ENCODE measurements at places on chromosomes 5 and 9. TPM values are rescaled to one million over a fixed set of nuclear protein-coding genes. Genes with fewer than 3 reads are reported as not detected.

TMEM215 gene
- not detected for polyA plus RNA-seq

TBC1D13 gene
- polyA plus RNA-seq = 25.0 TPM

SPATA6L gene
- 0.60 TPM for polyA plus RNA-seq

PDE6A gene
- polyA plus RNA-seq = not detected

ANKDD1B gene
- polyA plus RNA-seq = 0.24 TPM

C9orf50 gene
- polyA plus RNA-seq = 0.20 TPM

PCDHA5 gene
- not detected for polyA plus RNA-seq

C8G gene
- polyA plus RNA-seq = 0.37 TPM

PCDHB9 gene
- 0.10 TPM for polyA plus RNA-seq

ZNF883 gene
- polyA plus RNA-seq = 0.51 TPM

ABCA2 gene
- 46.0 TPM for polyA plus RNA-seq

- DNase-seq = no peak
Measured at GRCh38 chr9:115616666-115617239, 498.8 kb upstream of the TNC start.

GRCh38 chr5:166786889-166787288, 1504.6 kb upstream of the WWC1 start:
- DNase-seq = no peak

DNA sequence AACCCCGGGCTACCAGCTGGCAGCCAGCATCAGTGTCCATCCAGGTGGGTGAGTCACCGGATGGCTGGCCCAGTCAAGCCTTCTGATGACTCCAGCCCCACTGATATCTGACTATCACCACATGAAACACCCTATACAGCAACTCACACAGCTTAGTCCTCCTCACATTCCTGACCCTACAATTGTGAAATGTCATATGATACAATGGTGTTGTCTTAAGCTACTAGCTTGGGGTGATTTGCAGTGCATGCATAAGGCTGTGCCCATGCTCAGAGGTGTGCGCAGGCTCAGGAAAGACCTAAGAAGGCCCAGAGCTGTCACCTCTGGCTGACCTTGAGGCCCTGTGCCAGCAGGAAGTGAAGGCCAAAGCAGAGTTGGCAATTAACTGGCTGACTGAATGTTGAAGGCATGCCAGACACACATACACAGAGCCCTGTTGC, 21.5 kb upstream of the SEMA4D start:
- DNase-seq = peak; percentile 42

DNA sequence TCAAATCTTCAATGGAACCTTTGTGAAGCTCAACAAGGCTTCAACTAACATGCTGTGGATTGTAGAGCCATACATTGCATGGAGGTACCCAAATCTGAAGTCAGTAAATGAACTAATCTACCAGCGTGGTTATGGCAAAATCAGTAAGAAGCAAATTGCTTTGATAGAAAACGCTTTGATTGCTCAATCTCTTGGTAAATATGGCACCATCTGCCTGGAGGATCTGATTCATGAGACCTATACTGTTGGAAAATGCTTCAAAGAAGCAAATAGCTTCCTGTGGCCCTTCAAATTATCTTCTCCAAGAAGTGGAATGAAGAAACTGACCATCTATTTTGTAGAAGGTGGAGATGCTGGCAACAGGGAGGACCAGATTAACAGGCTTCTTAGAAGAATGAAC, 54.7 kb upstream of the TTC39B start:
- no peak for DNase-seq

DNA sequence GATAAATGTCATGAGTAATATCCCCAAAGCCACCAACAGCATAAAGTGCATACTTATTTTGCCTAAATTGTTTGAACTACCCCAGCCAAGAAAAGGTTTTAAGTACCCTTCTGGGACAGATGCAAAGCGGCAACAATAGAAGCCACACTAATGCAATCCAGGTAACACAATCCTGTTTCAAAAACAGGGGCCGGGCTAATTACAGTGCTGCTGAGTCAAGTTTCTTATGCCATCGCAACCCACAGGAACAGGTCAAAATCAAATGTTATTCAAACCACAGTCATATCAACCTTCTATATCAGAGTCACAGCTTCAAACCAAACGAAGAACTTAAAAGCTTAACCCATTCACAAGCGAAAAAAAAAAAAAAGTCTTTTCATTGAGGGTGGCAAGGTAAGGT, 28.3 kb downstream of the EBF1 start:
- no peak for DNase-seq

- no peak for DNase-seq
Measured at GRCh38 chr9:8673830-8674229, 874.3 kb upstream of the DMAC1 start.

DNA sequence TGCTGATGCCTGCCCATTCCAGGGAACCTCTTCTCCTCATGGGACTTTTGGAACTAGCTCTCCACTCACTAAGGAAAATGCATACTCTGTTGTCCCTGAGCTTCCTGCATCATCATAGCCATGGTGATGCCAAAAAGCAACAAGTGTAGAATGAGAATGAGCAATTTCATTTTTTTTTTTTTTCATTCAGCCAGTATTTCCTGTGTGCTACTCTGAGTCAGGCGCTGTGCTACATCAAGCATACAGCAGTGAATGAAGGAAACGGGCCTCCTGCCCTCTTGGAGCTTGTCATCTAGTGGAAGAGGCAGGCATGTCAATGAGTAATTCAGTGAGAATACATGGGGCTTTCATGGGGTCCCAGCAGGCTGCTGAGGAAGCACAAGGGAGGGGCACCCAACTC, 483.1 kb downstream of the BNC2 start:
- peak; percentile 28 for DNase-seq

- no peak for DNase-seq
Measured at GRCh38 chr5:56329652-56330051, 96.5 kb upstream of the ANKRD55 start.

- peak; percentile 11 for DNase-seq
Measured at GRCh38 chr9:108621991-108622855, 233.6 kb downstream of the ACTL7B start.

- DNase-seq = no peak
Measured at GRCh38 chr9:112863746-112864145, 26.9 kb downstream of the SLC46A2 start.

- no peak for DNase-seq
Measured at GRCh38 chr5:2700876-2701275, 50.6 kb downstream of the IRX2 start.

DNA sequence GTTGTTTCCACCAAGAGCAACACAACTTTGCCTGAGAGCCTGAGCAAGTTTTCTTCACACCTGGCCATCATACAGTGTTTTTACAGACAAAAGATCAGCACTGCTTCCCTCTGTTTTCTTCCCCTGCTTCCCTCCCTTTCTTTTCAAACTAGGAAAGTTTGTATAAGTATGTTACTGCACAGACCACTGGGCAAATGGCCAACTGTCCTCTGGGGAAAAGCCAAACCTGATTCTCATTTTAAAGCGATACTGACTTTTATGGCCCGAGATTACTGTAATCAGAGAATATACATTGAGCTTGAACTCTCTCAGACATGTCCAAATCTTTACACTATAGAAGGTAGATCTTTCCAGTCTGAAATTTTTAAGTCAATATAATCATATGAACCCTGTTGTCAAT, 415.0 kb downstream of the NFIB start:
- no peak for DNase-seq

DNA sequence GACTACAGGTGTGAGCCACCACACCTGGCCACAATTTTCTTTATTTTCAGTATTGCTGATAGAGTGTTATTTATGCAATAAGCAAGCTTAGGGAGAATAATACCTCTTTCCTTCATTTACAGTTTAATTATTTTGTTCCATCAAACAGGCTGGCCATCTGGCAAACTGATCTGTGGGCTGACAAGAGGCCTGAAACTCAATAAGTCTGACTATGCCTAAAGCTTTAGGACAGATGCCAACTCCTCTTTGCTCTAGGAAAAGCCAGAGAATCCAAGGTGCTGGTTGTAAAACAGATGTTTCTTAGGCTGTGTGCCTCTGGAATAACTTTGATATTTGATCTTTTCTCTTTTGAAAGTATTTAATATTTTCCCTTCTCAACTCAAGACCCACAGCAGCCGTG, 98.4 kb downstream of the TARS1 start:
- DNase-seq = peak; percentile 20

- DNase-seq = no peak
Measured at GRCh38 chr5:75588666-75589065, 22.6 kb upstream of the ANKDD1B start.

- no peak for DNase-seq
Measured at GRCh38 chr9:69499407-69499806, 172.8 kb downstream of the APBA1 start.

- no peak for DNase-seq
Measured at GRCh38 chr5:52895572-52896413, 93.4 kb upstream of the ITGA2 start.

- peak; percentile 91 for DNase-seq
Measured at GRCh38 chr5:14108170-14108996, 34.8 kb upstream of the TRIO start.

- DNase-seq = peak; percentile 37
Measured at GRCh38 chr9:133979273-133979920, 12.7 kb downstream of the VAV2 start.

GRCh38 chr5:62331921-62332320, 25.9 kb downstream of the KIF2A start:
- no peak for DNase-seq

GRCh38 chr9:99137891-99138290, 33.0 kb downstream of the TGFBR1 start:
- DNase-seq = no peak

DNA sequence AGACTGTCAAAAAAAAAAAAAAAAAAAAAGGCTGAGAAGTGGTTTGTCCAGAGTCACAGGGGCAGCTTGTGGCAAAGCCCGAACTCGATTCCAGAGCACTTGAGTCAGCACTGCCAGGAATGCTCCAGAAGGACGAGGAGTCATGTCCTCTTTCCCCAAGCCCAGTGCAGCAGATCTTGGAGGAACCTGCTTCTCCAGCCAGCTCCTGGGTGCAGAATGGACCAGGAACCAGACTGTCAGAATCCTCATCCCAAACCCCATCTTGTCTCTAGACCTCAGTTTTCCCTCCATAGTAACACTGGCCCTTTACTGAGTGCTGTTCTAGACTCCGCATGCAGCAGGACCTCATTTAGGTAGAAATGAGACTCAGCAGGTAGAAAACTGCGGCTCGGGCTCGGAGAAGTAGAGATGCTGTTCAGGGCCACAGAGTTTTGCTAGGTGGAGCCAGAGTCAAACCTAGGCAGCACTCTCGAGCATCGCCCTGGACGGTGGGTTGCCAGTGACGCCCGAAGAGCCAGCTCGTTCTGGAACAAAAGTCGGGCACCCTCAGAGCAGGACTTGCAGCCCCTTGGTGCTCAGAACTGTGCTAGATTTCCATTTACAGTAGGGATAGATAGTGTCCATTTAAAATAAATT, 15.4 kb downstream of the CD74 start:
- peak; percentile 86 for DNase-seq

DNA sequence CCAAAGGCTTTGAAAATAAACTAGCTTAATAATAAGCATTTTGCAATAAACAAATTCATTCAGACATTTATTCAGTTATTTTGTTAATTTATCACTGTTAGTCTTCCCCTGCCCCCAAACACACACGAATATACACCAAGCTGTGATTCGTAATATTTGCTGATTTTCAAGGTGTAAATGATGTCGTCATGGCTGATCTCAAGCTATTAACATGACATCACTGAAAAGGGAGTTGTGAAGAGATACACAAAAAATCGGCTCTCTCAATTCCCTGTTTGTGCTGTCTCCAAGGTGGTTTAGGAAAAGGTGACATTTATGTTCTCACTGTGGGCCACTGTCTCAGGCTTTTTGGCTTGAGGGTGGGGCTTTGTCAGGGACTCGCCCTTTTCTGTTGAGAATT, 413.3 kb downstream of the CDH9 start:
- no peak for DNase-seq

DNA sequence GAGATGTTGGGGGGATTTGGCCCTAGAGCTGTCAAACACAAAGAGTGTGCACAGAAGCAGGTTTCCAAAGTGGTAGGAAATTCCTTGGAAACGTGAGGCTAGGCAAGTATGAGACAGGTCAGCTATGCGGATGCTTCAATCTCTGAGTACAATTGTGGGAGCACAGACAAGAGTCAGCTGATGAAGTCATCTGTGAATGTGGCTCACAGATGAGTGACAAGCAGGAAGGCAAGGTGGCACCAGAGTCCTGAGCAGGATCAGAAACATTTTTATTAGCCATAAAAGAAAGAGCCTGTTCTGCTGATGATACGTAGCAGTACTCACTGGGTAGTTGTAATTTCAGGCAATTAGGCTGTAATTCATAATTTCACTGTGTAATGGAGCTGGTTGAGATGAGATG, 117.0 kb downstream of the DCP2 start:
- DNase-seq = no peak

Measured in IMR-90 (cell line).